HFFc6 (cell line): ENCODE measurements at places on chromosomes 7 and 10. TPM values are rescaled to one million over a fixed set of nuclear protein-coding genes. Genes with fewer than 3 reads are reported as not detected.

The PTF1A gene
- not detected in 3 replicates for total RNA-seq

The NAT16 gene
- not detected in 3 replicates for total RNA-seq

The BMPER gene
- 11.0 to 13.1 TPM (median 12.7 TPM) in 3 replicates for total RNA-seq

GRCh38 chr10:55410415-55410885 is 609.4 kb upstream of the PCDH15 start:
- no peak for DNase-seq

The UROS gene
- total RNA-seq = 90.0 to 102 TPM (median 91.0 TPM) in 3 replicates

GRCh38 chr7:21261627-21262594 is 166.0 kb upstream of the SP4 start:
- peak; percentile 6 for DNase-seq

The C7orf57 gene
- not detected in 3 replicates for total RNA-seq

The AKR1C8 gene
- not detected in 2 replicates for total RNA-seq

DNA sequence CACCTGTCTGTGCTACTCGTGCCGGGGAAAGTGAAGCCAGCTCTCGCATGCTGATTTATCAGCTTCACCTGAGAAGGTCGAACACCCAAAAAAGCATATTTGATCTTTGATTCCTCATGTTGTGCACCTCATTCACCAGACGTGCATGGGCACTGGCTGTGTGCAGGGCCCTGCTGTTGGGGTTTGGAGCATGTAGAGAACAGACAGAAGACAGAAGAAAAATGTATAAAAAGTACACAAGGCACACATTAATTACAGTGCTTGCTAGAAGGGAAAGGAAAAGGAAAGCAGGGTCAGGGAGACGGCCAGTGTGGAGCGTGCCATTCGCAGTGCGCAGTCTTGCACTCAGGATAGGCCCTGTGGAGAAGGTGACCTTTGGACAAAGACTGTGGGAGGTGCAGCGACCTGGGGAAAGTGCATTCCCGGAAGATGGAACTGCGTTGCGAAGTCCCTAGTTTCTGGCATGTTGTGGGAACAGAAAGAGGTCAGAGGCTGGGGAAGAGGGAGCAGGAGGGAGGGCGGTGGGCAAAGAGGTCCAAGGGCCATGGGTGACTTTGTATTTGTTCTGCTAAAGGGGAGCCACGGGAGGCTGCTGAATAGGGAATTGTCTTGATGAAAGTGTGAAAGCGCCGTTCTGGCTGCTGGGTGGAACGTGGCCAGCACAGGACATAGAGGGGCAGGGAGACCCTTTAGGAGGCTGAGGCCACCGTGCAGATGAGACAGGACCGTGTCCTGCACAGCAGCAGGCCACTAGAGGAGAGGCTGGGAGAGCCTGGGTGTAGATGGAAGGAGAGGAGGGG is 232.8 kb downstream of the GLRX3 start:
- DNase-seq = no peak

DNA sequence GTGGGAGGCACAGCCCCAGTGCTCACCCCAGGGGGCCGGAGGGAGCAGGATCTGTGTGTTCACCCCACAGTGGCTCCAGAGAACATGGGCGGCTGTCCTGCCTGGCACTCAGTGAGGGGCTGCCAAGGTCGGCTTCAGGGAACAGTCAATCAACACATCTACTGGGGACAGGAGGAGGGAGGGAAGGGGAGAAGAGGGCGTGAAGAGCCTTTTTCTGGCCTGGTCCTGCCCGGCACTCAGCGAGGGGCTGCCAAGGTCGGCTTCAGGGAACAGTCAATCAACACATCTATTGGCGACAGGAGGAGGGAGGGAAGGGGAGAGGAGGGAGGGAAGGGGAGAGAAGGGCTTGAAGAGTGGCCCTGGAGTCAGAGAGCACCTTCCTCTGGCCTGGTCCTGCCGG is 184.9 kb downstream of the ADARB2 start:
- no peak for DNase-seq

DNA sequence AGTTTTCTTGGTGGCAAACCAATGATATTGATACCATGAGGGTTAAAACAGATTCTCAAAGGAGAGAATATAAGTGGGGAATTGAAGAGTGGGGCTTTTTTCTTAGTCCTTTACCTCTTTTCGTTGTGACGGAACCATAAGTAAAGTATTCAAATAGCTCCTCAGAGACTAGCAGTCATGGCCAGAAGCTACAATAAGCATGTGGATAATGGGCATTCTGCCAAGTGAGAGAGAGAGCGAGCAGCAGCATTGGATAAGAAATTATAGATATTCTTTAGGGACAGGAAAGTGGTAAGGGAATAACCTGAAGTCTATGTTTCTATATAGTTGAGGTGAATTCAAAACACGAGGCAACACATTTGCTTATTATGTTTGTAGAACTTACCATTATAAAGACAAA is 235.1 kb downstream of the SEMA3E start:
- DNase-seq = no peak

DNA sequence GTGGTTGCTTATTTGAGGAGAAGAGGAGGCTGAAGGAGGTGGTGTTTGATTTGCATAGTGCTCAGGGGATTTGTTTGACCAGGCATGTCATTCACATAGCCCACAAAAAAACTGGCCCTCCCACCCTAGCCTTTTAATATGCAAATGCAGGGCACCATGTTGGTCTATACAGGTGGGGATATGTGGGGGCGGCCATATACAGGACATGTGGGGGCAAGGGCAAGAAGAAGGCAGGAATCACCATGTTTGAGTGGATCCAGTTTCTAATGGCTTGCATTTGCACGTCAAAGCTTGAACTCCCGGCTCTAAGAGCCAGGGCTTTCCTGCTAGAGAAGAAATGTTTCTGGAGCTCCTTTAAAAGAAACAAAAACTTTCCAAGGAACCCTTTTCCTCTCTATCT is 541.0 kb downstream of the ZWINT start:
- DNase-seq = no peak

DNA sequence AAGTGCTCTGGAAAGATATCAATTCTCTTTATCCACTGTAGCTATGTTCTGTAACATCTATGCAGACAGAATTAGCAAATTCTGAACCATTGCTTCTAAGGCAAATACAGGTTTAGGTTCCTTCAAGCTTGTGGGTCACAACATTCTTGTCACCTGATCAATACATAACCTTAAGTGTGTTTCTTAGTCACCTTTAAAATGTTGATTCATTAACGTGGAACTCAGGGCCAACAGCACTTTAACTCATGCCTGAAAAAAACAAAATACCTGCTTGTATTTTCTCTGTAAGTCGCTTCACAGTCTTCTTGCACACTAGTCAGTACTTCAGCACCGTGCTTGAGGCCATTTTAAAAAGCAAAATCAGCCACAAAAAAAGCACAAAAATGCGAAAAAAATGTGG is 35.2 kb upstream of the TRIL start:
- DNase-seq = no peak

The ITIH5 gene
- not detected in 2 replicates for total RNA-seq

- DNase-seq = no peak
These were observed 377.4 kb downstream of the HTR7 start for GRCh38 chr10:90480466-90480865.

The CPVL gene
- total RNA-seq = not detected in 3 replicates

The PLAC9 gene
- 6.5 to 6.9 TPM (median 6.5 TPM) in 3 replicates for total RNA-seq

DNA sequence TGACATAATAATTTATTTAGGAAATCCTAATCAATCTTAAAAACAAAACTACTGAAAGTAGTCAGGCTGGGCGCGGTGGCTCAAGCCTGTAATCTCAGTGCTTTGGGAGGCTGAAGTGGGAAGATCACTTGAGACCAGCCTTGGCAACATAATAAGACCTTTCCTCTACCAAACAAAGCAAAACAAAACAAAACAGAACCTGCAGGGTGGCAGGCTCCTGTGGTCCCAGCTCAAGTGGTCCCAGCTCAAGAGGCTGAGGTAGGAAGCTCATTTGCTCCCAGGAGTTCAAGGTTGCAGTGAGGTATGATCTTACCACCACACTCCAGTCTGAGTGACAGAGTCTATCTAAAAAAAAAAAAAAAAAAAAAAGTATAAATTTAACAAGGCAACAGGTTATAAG is 748.0 kb downstream of the CNTNAP2 start:
- no peak for DNase-seq

GRCh38 chr7:113294750-113295149 is 176.4 kb upstream of the SMIM30 start:
- no peak for DNase-seq

DNA sequence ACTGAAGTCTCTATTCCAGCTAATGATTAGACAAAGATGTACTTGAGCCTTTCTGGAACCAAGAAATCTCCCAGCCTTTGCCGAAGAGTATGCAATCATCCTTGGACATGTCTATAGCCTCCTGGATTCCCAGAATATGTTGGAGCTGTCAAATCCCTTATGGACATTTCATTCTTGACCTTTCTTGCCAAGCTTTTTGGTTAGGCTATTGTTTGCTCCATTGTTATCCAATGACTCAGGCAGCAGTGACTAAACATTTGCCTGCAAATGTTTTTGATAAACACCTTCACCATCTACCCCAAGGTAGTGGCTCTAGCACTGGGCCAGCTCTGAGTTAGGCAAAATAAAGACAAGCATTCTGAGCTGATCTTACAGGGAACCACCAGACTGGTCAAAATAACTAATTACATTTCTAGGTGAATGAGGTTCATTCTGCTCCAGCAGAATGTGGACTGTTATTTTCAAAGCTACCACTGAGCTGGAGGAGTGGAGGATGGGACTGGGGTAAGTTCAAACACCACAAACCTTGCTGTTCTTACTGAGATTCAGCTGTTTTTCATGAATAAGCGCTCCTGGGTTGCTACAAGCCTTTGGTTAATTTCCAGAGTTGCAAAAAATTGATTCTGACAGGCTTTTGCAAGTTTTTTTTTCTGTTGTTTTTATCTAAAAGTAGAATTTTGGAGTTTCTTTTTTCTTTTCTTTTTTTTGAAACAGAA is 81.0 kb downstream of the TMEM270 start:
- DNase-seq = peak; percentile 31

The TMEM196 gene
- not detected in 3 replicates for total RNA-seq

GRCh38 chr7:2886391-2886790 is 42.3 kb upstream of the GNA12 start:
- no peak for DNase-seq

The POR gene
- total RNA-seq = 49.5 to 70.3 TPM (median 63.6 TPM) in 3 replicates

- DNase-seq = no peak
These were observed 93.4 kb downstream of the SLC39A12 start for GRCh38 chr10:18044976-18045720.

The MRPS24 gene
- 158 to 224 TPM (median 193 TPM) in 3 replicates for total RNA-seq

GRCh38 chr7:96700516-96700915 is 9.1 kb downstream of the SEM1 start:
- no peak for DNase-seq

GRCh38 chr7:43942997-43943396 is 16.8 kb downstream of the UBE2D4 start:
- no peak for DNase-seq

DNA sequence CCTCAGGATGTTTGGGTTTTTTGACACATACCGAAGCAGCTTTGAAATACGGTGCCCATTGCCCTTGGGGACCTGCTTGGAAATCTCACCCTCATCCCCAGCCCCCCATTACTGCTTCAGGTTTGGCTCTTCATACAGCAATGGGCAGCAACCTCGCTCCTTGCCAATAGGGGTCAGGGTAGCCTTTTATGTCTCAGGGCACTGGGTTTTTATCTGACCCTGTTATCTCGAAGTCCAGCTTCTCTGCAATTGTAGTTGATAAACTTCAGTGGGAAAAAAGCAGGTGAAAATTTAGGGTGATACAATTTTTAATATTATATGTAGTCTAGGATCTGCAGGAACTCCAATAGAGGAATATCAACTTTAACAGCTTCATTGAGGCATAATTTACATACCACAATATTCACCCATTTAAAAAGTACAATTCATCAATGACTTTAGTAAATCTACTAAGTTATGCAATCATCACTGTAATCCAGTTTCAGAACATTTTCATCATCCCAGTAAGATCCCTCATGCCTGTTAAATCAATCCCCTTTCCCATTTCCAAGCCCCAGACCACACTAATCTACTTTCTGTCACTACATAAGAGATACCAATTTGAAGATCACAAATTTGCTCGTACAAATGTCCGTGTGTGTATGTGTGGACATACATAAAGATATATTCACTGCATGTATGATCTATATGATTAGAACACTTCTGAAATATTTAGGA is 386.2 kb downstream of the KCNMA1 start:
- DNase-seq = peak; percentile 40

DNA sequence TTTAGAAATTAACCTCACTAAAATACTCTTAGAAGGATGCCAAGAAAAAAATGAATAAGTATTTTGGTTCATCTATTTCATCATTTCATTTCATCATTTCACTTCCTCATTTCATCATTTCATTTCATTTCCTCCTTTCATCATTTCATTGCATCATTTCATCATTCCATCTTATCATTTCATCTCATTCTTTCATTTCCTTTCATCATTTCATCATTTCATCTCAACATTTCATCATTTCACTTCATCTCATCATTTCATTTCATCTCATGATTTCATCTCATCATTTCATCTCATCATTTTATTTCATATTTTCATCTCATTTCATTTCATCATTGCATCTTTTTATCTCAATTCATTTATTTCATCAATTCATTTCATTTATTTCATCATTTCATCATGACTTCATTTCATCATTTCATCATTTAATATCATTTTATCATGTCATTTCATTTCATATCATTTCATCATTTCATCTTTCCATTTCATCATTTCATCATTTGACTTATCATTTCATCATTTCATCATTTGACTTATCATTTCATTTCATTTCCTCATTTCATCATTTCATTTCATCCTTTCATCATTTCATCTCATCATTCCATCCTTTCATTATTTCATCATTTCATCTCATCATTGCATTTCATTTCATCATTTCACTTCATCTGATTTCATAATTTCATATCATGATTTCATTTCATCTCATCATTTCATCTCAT is 129.9 kb downstream of the ZNF92 start:
- DNase-seq = no peak

GRCh38 chr10:79053481-79054202 is 15.1 kb upstream of the ZMIZ1 start:
- no peak for DNase-seq

DNA sequence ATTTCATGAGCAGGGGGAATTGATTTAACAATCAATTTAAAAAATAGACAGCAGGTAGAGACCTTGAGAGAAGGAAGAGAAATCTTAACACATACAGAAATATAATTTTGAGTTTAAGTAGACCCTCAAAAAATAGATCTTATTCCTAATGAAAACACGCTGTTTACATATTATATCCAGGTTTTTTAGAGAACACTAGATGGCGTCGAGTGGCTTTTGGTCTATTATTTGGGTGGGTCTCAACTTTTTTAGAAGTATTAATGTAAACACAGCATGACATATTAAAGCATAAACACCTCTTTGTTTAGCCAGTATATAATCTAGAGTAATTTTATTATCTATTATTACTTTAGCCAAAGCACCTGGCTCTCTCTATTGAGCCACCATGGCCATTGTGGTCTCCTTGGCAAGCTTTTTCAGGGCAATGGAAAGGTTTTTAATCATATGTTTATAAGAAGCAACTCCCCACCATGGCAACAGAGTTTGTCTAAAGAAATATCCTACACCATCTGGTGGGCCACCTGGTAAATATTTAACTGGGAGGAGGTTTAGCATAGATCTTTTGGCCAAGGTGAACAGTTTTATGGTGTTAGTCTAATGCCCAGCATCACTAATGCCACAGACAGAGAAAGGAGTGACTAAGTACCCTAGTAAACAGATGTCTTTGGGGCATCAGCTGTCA is 59.7 kb upstream of the PRSS1 start:
- no peak for DNase-seq
